ENCODE measurements at places on chromosomes 1 and 21.

GRCh38 chr1:66999640-67000400 lies 54.1 kb downstream of the SLC35D1 start:
- no peak for DNase-seq

DNA sequence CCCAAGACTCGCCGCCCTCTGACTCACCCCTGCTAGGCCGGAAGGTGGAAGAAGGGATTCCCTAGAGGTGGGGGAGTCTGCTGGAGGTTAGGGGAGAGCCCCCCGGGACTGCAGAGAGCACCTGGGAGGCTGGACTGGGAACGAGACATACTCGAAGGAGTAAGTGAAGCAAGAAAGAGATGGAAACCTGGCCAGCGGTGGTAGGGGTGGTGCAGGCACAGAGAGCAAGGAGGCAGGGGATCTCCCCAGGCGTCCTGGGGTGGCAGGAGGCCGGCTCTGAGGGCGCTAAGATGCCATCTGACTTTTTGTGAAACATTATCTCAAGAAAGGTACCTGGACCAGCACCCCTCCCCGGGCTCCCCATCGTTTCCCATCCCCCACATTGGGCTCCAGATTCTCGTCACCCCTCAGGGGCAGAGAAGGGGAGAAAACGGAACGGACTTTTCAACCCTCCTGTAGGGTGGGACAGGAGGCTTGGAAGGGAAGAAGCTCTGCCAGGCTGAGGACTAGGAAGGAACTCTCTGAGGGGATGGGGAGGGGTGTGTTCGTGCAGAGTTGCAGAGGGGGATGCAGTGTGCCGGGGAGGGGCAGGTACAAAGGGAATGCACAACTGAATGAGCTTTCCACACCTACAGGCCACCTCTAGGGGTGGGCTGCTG lies 708 bp downstream of the CHRNB2 start:
- DNase-seq: no peak

- no peak for DNase-seq
These were observed 59.1 kb upstream of the PDC start for GRCh38 chr1:186519982-186520381.

GRCh38 chr1:22662318-22662717 lies 9.3 kb downstream of the C1QB start:
- DNase-seq: peak; percentile 39

DNA sequence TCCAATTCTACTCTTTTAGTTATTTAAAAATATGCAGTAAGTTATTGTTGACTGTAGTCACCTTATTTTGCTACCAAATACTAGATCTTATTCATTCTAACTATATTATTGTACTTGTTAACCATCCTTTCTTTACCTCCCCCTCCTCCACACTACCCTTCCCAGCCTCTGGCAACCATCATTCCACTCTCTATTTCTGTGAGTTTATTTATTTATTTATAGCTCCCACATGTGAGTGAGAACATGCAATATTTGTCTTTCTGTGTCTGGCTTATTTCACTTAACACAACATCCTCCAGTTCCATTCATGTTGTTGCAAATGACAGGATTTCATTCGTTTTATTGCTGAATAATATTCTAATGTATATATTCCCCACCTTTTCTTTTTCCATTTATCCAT lies 115.8 kb downstream of the TSEN15 start:
- DNase-seq: no peak

All from muscle of leg (tissue), 16 donors.